ENCODE measurements at places on chromosomes 3 and 15.

DNA sequence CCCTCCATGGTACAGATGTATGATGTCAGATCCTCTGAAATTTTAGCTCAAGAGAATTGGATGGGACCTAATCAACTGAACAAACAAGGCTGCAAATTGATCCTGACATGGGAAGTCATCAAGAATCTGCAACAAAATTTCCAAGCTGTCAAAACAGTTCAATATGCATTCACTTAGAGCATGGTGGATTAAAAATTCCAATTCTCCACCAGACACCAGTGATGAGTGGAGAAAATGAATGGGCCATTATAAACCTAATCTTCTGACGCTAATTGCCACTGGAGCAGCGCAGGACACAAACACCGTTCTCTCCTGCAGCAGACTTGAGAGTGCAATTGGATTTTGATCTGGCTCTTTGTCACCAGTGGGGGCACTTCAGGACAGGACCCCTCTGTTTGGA is 94.2 kb downstream of the MINAR1 start:
- DNase-seq = no peak

- no peak for DNase-seq
Observed at GRCh38 chr15:92724144-92724543, 68.6 kb upstream of the FAM174B start.

GRCh38 chr3:173618148-173618547 is 220.6 kb downstream of the NLGN1 start:
- DNase-seq = no peak

GRCh38 chr3:193788189-193788991 is 195.4 kb downstream of the OPA1 start:
- no peak for DNase-seq

- no peak for DNase-seq
Observed at GRCh38 chr15:39497759-39498565, 82.9 kb upstream of the THBS1 start.

DNA sequence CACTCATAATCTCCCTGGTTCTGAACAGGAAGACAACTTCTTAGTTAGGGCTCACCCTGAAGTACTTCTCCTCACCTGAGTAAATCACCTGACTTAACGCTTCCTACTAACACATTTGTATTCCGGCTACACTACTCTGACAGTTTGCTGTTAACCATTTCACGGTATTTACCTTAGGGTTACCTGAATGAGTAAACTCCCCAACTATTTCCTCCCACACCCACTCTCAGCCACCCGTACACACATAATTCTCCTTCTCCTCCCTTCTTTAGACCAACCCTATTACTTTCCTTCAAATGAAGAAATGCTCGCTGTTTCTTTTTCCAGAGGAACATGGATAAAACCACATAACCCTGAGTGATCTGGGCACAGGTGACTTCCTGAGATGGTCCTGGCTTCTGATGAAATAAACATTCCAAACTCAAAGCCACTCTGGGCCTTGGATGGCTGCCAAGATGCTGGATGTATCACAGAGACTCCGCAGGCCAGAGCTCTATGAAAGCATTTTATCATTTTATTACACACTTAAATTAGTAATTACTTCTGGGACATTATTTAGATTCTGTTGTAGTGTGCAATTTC is 183.6 kb upstream of the ATP11B start:
- DNase-seq = no peak

DNA sequence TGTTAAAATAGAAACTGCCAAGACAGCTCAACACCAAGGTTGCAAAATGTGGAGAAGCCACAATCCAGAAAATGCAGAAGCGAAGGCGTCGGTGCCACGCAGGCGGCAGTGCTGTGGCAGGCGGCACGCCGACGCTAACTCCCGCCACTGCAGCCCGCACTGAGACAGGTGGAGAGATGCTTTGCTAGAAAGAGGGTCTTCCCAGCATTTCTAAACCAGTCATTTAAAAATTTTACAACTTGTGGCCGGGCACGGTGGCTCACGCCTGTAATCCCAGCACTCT is 23.2 kb downstream of the CYFIP1 start:
- DNase-seq = no peak

DNA sequence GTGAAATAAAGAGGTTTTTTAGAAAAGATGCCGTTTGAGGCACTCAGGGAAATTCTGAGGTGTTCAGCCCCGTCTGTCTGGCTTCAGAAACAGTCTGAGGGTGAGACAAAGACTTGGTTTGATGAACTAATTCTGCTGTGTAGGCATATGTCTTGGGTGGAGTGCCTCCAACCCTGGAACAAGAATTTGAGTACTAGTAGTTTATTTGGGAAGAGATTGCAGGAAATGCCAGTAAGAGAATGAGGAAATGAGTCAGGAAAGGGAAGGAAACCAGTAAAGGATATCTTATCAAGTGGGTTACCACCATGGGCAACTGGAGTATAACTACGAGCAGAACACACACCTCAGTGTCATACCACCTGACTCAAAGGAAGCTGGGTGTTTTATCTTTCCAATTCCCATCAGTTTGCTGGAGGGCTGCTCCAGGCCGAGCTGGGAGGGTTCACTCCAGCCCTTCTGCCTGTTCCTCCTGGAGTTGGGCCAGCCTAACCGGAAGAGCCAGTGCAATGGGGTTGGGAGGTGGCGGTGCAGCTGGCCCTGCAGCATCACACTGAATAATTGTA is 75.3 kb downstream of the TGFBR2 start:
- no peak for DNase-seq

DNA sequence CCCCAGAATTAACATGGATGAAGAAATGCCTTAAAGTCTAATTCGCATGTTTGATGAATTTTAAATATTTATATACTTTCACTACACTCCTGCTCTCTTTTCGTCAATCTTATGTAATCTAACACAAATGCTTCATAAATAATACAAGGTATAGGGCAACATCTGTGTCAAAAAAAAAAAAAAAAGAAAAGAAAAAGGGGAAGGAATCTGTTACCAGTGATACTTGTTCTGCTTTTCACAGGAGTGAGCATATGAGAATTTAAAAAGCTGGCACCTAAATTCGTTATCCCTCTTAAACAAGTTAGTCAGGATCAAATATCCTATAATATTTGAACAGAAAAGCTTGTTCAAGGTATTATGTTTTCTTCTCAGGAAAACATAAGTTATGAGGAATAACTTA is 243.8 kb downstream of the KCNH8 start:
- no peak for DNase-seq

DNA sequence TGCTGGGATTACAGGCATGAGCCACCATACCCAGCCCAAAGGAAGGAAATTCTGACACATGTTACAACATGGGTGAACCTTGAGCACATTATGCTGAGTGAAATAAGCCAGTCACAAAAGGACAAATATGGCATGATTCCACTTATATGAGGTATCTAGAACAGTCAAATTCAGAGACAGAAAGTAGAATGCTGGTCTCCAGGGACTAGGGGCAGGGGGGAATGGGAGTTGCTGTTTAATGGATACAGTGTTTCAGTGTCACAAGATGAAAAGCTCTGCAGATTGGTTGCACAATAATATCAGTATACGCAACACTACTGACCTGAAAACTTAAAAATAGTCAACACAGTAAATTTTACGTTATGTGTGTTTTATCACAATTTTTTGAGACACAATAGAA is 4.1 kb downstream of the SPATA12 start:
- DNase-seq = no peak

- DNase-seq = no peak
Observed at GRCh38 chr3:4995500-4996053, 16.3 kb downstream of the BHLHE40 start.

DNA sequence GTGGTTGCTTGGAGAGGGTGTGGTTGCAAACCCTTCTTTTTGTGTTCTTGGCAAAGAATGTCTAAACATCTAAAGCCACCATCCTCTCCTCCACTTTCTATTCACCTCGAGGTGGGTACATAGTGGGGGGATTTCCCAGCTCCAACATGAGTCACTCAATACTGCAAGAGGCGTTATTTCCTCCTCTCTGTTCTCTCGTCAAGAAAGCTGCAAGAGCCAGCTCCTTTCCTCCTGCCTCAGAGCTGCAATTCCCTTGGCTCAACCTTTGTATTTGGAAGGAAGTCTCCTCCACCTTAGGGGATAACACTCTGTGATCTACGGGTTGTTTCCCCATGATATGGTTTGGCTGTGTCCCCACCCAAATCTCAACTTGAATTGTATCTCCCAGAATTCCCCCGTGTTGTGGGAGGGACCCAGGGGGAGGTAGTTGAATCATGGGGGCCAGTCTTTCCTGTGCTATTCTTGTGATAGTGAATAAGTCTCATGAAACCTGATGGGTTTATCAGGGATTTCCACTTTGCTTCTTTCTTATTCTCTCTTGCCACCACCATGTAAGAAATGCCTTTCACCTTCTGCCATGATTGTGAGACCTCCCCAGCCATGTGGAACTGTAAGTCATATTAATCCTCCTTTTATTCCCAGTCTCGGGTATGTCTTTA is 138.4 kb downstream of the PLCL2 start:
- peak; percentile 33 for DNase-seq

- peak; percentile 33 for DNase-seq
Observed at GRCh38 chr15:63892794-63893441, 59.2 kb upstream of the HERC1 start.

GRCh38 chr3:39327746-39328349 is 1.7 kb upstream of the CCR8 start:
- peak; percentile 1 for DNase-seq

DNA sequence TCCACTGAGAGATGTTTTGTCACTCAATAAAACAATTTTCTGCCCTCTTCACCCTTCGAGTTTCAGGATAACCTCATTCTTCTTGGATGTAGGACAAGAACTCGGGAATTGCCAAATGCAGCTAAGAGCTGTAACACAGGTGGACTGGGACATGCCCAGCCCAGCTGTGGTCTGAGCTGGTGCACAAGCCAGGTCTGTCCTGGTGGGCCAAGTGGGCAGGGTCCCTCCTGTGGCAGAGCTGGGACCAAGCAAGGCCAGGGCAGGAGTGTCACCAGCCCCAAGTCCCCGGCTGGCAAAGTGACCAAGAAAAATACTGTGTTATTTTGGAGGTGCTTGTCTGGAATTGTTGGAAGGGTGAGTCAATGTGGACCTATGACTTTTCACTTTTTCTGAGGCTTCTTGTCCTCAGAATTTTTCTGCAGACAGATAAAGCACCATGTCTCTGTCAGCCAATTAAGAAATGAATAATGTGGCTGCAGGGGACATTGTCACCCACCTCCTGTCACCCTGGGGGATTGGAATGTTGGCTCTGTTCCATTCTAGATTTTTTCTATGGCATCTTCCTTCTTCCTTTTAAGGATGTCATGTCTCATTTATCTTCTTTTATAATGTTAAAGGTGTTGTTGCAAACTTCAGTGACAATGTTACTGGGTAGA is 645.2 kb upstream of the EPHA6 start:
- DNase-seq = no peak

DNA sequence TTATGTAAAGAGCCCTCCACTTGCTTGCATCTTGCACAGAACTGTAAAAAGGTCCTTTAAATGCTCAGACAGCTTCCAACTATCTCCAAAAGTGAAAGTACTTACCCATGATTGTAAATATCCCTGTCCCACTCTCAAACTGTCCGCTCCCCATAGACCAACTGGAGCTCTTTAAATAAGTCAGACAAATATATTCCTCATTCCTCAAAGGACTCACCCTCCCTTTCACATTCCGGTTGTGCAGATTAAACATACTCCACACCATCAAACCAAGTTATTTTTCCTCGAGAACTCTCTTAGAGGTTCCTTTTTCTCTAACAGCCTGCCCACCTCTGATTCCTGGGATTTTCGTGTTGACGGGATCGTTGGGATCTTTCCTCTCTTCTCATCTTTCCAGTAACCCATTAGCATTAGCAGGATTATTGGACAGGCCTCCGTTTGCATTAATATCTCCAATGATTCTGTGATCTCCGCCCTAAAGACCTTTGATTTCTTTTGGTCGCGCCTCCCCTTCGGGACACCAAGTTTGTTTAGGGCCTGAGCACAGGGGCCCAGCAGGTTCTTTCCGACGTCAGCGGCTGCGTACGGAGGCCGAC is 763 bp downstream of the GOLGB1 start:
- no peak for DNase-seq

DNA sequence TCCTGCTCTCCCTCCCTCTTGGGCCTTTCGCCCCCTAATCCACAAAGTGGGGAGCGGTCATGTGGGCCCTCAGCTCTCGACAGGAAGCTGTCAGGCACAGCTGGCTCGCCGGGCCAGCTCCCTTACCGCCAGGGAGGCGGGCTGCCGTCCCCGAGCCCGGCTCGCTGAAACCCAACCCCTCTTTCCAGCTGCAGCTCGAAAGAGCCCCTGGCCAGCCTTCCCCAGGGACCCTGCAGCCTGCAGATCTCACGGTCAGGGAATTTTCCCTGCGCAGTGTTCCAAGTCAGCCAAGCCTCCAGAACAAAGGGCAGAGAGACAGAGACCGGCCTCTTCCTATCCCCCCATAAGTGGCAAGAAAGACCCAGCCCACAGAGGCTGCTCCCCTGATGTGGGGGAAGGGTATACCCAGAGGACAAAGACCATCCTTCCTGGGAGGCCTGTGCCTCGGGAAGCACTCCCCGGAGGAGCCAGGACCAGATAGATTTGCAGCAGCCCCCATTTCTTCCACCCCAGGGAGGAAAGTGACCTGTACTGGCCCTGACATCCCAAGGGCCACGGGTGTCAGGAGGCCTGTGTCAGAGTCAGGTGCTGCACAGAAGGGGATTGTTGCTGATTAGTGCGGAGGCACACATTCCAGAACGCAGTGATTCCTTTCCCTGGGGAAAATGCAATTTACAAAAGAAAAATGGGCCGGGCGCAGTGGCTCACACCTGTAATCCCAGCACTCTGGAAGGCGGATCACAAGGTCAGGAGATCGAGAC is 32.6 kb downstream of the MAGEF1 start:
- DNase-seq = no peak

DNA sequence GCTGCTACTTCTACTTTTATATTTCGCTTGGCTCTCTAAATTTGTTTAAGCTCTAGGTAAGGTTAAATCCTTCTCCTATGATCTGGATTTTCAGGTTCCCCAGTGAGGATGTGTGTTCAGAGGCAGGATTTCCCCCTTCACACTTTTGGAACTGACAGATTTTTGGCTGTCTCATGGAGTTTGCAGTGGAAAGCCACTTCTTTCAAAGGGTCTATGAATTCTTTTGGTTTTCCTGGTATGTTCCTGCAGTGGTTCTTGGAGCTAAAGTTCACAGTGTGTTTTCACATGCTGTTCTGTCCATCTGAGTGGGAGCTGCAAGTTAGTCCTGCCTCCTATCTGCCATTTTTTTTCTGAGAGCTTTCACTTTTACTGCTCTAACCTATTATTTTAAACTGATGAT is 21.6 kb upstream of the TIGIT start:
- no peak for DNase-seq

DNA sequence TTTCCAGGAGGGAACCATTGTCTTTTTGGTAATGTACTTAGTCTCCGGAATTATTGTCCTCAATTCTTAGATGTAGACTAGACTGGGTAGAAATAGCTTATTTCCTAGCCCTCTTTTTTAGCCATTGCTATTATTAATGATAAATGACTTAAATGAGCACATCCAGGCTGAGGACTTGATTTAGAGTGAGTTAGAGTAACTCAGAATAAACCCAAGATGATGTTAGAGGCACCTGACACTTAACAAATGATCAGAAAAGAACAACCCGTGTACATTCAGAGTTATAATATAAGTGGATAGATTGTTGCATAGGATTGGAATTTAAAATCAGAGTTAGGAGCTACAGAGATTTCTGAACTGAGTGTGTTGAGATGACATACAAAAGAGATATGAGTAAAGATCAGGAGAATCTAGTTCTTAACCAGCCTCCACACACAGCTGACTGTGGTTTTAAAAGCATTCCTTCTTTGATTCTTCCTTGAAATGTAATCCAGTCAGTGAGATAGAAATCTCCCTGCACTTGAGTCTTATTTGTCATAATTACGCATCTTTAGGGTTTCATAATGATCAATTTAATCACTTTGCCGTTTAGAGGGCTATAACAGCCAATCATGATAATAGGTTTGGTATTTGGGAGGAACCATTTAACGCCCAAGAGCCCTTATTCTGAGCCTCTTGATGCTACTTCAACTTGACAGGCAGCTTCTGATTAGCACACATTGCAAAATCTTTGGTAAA is 366.5 kb downstream of the GAP43 start:
- DNase-seq = no peak
